ENCODE measurements at places on chromosomes 5 and 9.

DNA sequence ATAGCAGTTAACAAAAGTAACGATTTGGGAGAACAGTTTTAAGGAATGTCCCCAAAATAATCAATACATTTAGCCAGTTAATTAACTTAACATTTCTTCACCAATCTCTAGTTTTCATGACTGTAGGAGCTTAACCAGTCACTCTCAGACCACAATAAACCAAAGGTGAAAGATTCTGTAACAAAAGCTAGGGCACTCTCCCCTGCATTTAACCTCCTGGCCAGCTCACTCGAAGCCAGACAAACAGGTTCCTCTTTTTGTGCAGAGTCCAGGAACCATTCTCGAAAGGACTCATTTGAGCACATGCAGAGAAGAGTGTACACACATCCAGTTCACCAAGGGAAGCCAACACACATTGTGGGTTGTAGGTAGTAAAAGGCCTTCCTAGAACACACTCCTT lies 6.5 kb downstream of the IL7R start:
- no peak for DNase-seq

GRCh38 chr5:128317481-128317880 lies 220.6 kb downstream of the FBN2 start:
- no peak for DNase-seq

DNA sequence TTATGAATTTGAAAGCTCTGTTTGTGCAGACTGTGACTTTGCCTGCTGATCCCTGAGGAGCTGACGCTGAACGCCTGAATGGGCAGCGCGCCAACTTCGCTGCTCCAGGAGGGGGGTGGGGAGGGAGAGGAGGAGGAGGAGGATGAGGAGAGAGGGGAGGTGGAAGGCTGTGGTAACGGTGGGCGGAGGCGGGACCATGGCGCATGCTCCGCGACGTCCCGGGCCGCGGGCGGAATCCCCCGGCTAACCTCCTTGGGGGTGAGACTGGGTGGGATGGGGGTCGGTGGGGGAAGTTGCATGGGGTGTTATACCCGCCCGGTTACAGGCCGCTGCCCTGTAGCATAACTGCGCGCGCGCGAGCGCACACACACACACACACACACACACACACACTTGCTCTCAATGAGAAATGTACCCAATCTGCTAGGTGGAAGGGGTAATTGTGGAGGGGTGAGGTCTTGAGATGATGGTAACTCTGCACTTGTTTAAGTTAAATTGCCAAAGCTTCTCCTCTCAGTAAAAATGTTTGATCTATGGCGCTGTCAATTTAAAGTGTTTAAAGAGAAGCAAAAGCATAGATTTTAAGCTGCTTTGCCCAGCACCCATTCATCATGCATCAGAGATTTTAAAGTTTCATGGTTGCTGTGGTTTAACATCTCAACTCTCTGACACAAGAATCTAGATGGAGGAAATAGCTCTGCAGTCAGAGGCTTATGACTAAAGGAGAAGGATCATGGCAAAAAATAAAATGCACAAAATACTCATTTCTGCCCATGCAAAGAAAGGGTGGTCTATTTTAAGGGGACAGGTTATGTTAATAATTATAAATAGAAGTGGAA lies 76.6 kb upstream of the TBCA start:
- DNase-seq, result peak; percentile 55

DNA sequence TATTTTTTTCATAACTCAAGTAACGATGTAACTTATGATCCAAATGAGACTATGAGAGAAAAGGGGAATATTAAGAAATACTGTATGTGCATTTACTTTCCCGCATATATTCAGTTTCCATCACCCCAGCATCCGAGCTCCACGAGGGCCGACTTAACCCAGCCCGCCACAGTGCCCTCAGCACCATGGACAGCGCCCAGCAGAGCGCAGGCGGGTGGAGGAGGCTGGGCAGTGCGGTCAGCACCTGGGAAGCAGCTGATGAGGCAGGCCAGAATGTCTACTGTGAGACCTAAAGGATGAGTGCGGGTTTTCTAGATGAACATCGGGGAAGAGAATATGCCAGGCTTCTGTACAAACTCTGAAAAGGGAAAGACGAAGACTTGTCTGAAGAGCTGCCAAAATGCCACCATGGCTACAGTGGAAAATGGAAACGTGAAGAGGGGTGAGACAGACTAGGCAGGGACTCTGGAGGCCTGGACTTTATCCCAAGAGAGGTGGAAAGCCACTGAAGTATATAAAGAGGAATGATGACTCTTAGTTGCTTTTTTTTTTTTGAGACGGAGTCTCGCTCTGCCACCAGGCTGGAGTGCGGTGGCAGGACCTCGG lies 34.5 kb upstream of the MED27 start:
- DNase-seq, result peak; percentile 45

DNA sequence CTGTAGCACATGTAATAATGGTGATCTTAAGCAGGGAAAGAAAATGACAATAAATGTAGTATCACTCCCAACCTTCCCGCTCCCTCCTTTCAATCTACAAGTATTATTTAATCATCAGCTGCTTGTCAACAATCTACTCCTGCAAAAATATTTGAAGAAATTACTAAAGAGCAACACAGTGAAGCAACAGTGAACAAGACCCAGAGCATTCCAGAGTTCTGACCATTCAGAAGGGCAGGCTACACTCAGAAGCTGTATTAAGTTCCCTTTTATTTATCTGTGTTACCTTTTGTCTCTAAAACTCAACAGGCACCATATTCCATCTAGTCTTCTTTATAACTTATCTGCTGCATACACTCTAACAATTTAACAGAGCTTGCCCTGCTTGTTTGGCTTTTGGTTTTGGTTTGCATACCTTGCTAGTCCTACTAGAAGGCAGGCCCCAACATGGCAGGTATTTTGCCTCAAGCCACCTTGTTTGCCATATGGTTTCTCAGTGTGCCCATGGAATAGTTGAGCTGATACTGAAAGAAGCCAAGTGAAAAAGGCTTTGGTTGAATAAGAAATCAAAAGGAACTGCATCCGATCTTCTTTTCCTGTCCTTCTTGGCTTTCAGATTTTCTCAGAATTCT lies 253.9 kb downstream of the CEMIP2 start:
- DNase-seq, result no peak

DNA sequence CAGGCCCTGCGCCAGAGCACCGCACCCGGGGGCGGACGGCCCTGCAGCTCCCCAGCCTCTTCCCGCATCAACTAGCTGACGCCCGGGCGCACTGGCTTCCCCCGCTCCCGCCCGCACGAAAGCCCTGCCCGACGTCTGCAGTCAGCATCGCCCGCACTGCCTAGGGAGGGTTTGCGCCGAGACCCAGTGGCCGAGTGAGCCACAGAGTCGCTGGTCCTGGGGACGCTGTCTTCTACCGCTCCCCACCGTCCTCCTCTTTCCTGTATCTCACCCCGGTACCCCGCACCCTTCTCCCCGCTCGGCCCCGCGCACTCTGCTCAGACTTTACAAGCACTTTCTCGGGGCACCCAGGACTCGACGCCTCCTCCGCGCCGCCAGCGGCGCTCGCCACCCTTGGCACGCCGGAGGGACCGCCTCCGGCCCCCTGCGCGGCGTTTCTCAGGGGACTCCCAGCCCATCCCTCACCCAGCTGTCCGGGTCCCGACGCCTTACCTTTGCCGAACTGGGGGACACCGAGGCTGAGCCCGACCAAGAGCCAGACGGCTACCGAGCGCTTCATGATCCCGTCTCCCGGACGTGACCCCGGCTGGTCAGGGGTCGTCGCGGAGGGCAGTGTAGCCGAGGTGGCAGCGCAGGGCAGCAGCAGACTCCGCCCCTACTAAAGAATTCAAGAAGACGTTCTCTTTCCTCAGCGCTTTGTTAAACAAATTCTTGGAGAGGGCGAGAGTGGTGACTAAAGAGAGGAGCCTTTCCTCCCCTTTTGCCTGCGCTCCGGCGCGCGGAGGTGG lies 670 bp downstream of the EDIL3 start:
- peak; percentile 41 for DNase-seq

DNA sequence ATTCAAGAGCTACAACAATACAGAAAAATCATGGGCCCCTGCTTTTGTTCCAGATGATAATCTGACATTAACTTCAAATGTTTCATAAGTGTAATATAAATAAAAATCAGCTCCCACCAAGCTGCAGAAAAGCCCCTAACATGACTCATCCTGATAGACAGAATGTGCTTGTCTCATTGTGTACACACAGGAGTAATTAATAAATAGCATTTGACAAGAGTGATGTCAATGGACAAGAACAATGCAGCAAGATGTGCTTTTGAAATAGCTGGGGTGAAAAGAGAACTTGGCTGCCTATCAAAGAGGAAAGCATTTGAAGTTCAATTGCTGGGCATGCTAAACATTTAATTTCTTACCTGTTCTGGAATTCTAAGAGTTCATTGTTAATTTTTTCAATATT lies 79.2 kb downstream of the DNAH5 start:
- no peak for DNase-seq

GRCh38 chr5:66273121-66273520 lies 129.0 kb downstream of the SREK1 start:
- no peak for DNase-seq

- DNase-seq, result peak; percentile 76
Measured at GRCh38 chr9:35826071-35826701, 2.3 kb downstream of the FAM221B start.

- DNase-seq, result no peak
Measured at GRCh38 chr9:134791009-134791408, 89.6 kb upstream of the FCN2 start.

GRCh38 chr5:53253421-53253871 lies 143.9 kb upstream of the MOCS2 start:
- DNase-seq, result peak; percentile 37

- DNase-seq, result peak; percentile 90
Measured at GRCh38 chr5:147037515-147038205, 159.1 kb upstream of the PPP2R2B start.

- DNase-seq, result no peak
Measured at GRCh38 chr9:9536523-9536922, 1076.3 kb downstream of the PTPRD start.
